ENCODE measurements at places on chromosomes 7 and 10.

DNA sequence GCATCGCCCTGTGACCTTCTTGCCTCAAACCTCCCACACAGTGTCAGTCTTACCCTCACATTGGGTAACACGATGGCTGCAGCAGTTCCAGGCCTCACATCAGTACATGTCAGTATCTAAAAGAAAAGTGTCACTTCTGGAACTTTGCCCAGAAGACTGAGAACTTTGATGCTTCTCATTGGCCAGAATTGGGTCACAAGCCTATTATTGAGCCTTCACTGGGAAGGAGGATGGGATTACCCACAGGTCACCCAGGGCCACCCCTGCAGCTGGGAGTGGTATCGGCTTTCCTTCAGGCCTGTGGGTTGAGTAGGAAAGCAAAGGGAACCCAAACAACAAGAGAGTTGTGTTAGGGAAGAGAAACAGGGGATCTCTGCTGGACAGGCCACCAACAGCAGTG is 111.5 kb downstream of the NPY start:
- DNase-seq, result no peak

- DNase-seq, result no peak
These were observed 51.5 kb downstream of the LRRC4 start for GRCh38 chr7:127979728-127980126.

DNA sequence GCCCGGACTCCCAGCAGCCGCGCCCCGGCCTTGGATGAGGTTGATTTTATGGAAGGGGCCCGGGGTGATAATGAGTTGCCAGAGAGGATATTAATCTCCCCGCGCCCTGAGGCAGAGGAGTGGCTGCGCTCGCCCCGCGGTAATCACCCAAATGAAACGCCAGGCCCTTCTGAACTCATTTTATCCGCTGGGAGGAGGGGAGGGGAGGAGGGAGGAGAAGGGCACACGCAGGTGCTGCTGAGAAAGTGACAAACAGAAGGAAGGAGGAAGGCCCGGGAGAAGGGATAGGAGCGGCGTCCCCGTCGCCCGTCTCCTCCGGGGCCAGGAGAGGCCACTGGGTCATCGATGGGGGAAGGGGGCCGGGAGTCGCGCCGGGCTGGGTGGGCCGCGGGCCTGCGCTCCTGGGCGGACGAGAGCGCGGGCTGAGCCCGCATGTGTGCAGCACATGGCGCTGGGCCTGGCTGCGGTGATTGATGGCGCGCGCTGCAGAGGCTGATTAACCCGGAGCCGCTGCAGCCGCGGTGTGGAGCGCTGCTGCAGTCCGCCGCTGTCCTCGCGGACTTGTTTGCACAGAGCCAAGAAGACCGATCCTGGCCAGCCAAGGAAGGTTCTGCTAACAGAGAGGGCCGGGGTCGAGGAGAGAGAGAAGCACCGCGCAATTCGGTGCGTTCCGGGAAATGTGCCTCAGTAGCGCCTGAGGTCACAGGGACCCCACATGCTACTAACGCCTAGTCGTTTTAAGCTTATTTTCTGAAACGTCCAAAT is 6.5 kb downstream of the MNX1 start:
- no peak for DNase-seq

DNA sequence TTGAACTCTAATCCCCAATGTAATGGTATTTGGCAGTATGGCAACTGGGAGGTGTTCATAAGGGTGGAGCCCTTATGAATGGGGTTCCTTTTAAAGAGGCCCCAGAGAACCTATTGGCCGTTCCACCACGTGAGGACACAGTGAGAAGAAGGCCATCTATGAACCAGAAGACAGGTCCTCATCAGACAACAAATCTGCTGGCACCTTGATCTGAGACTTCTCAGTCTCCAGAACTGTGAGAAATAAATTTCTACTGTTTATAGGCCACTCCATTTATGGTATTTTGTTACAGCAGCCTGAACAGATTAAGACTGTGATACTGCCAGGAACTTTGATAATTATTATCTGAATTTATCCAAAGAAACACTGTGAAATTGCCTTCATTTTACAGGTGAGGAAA is 132.3 kb downstream of the GLI3 start:
- no peak for DNase-seq

DNA sequence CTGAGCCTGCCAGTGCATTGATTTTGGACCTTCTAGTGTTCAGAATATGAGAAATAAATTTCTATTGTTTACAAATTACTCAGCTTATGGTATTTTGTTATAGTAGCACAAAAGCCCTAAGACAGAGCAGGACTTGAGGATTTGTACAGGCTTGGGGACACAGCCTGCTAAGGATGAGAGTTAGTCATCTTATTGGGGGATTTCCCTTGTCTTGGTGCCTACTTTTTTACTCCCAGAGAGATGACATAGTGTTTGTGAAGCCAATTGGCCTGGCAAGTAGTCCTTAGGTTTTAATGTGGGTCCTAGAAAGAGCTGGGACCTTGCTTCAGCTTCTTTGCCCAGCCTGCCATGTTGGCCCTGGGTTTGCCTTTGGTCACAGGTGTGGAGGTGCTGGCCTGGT is 364.0 kb downstream of the REEP3 start:
- DNase-seq, result no peak

GRCh38 chr7:103636153-103636552 is 190.1 kb upstream of the SLC26A5 start:
- DNase-seq, result no peak

GRCh38 chr10:17518338-17518737 is 63.9 kb upstream of the ST8SIA6 start:
- no peak for DNase-seq

DNA sequence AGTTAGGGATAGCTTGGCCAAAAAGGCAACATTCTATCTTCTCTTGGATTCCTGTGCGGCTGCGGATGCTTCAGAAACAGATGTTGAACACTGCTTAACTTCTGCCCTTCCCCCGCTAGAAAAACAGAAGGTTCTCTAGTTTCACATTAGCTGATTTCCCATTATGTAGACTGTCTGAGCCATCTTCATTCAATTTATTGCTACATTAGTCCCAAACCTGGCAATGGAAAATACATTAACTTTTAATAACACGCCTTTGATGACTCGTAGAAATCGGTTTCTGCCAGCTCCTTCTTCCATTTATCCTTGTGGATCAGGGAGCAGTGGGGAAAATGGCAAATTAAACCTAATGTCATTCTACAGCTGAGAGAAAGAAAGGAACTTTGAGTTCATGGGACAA is 119.9 kb downstream of the SLC16A9 start:
- DNase-seq, result no peak

DNA sequence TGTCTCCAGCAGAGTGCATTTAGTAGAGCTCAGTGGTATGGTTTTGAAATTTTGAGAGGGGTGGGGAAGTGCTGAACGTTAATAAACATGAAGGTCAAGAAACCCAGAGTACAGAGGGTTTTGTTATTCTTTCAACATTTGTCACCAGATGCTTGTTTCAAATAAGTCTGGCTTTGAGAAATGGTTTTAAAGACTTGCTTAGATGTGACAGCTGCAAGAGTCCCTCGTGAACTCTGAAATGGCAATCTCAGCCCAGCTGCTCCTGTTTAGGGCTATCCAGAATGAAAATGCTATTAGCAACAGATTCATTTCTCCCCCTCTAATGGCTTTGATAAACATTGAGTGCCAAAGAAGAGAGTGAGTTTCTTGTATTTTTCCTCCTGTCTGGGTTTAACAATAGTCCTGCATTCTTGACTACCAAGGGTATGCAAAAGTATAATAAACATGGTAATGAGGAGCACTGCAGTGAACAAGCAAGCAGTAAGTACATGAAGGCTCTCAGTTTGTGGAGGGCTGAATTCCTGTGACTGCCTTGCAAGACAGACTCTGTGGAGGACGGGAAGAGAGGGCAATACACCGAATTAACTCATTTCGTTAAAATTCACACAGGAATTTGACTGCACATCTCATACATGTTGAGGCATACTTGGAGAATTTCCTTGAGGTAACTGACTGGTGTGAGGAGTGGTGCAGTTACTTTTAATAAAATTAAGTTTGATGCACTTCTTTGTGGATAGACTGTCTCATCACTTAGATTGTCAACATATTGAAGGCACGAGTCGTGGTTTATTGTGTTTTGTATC is 490.9 kb downstream of the REEP3 start:
- DNase-seq, result no peak

- DNase-seq, result no peak
These were observed 41.1 kb downstream of the GNAI1 start for GRCh38 chr7:80175744-80176143.

GRCh38 chr10:69311309-69311708 is 33.0 kb downstream of the HK1 start:
- no peak for DNase-seq

- no peak for DNase-seq
These were observed 41.5 kb upstream of the CXCL12 start for GRCh38 chr10:44426247-44427034.

GRCh38 chr10:11886851-11887250 is 63.7 kb downstream of the PROSER2 start:
- DNase-seq, result no peak

DNA sequence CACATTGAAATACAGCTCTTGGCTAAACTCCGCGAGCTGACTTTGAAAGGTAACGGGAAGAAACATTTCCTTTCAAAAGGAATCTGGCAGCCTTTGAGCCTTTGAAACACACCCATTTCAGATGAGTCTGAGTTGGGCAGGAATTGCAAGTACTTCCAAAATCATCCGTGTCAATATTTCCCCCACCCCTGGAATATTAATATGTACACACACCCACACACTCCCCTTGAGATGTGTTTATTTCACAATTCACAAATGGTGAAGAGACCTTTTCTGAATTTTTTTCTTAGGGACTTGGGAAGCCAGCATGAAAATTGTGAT is 438.7 kb upstream of the NRP1 start:
- no peak for DNase-seq

- no peak for DNase-seq
These were observed 165.0 kb upstream of the ASAH2 start for GRCh38 chr10:50416181-50416824.

DNA sequence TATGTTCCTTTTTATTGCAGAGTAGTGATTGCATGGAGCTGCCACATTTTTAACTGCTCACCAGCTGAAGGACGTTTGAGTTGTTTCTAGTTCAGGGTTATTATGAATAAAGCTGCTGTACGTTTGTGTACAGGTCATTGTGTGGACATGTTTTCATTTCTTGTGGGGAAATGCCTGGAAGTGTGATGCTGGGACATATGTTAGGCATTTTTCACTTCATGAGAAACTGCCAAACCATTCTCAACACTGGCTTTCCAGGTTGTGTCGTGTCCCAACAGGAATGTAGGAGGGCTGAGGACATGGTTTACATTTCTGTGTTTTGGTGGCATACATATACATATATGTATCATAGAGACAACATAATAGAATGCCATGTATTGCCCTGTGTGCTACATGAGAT is 73.0 kb downstream of the NEURL1 start:
- DNase-seq, result no peak

GRCh38 chr7:64775289-64775688 is 18.9 kb upstream of the ZNF138 start:
- no peak for DNase-seq

DNA sequence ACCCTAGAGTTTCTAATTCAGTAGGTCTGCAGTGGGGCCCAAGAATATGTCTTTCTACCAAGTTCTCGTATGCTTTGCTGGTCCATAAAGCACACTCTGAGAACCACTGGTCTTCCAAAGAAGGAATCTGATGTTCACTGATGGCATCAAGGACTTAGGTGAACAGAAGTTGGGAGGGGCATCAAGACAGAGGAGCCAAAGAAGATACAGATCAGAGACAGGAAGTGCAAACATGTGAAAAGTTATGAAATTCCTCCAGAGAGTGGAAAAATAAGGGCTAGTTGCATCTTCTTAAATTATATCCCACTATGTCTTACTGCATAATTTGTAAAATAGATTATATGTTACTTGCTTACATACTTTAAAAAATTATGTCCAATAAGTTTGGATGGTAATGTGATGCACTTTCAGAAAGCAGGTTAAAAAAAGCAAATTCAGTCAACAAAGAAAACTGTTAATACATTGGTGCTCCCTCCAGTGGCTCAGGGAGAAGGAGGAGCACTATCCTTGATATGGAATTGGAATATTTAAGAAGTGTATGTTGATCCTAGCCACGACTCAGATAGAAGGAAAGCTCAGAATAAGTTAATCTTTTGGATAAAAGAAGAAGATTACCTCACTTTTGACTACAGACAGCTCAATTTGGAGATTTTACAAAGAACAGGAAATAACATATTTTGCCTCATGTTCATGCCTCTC is 35.8 kb downstream of the CREB3L2 start:
- DNase-seq, result no peak

DNA sequence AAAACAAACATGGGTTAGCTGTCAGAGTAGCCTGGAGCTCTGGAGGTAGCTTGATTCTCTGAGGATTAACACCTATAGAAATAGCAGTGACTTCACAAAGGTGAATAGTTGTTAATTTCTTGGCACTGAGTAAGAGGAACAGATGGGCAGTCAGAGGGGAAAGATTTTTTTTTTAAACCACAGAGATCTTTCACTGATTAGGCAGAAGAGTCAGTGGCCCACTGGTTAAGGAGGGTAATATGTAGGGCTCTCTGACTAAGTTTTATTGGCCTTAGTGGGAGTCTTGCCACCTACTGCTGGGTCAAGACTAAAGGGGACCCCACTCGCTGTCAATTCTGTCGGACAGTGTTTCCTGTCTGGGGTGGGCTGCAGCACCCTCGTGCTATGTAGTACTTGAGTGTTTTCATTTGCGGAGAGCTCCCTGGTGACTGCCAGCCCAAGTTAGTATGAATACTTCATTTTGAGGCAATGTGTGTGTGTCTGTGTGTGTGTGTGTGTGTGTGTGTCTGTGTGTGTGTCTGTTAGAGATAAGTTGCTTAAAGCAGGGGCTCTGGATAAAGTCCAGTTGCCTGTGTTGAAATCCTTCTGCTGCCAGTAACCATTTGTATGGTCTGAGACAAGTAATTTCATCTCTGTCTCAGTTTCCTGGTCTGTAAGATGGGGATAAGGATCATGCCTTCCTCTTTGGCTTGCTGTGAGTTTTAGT is 145.2 kb downstream of the ARID5B start:
- DNase-seq, result peak; percentile 14

DNA sequence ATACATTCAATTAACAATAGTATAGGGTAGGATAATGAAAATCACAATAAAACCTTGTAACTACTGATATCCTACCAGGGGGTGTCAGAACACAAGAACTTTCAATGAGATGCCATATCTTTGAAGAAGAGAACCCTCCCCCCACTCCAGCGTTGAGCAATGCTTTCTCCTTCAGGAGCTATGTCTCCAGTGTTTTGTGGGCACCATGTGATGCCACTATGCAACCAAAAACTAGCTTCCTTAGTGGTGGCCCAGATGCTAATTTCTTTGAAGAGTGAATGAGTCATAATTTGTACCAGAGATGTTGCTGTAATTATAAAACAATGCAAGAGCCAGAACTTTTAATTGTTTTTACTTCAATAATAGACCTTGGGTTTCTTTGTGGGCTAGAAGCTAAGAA is 76.0 kb upstream of the ADO start:
- no peak for DNase-seq

GRCh38 chr10:22319547-22319979 is 1.3 kb upstream of the BMI1 start:
- DNase-seq, result no peak

- no peak for DNase-seq
These were observed 32.0 kb downstream of the CUL2 start for GRCh38 chr10:35058134-35058533.

- no peak for DNase-seq
These were observed 114.6 kb downstream of the CPED1 start for GRCh38 chr7:121103086-121103485.

GRCh38 chr10:110034596-110034995 is 26.8 kb downstream of the ADD3 start:
- DNase-seq, result no peak

- DNase-seq, result no peak
These were observed 37.5 kb downstream of the PTN start for GRCh38 chr7:137305901-137306621.

GRCh38 chr7:22485189-22485588 is 14.8 kb downstream of the STEAP1B start:
- DNase-seq, result no peak
